ENCODE measurements at places on chromosomes 6 and 20.
A peak's percentile ranks its signal among the peaks of the same experiment; 100 is the strongest.

- no peak for DNase-seq
- H3K27ac ChIP-seq, result no peak overlapping the region
- no peaks in the 10 kb centered on the region for H3K27me3 ChIP-seq
- H3K4me1 ChIP-seq, result peaks cover 65% of the 10 kb centered on the region
- H3K36me3 ChIP-seq, result peaks cover 33% of the 10 kb centered on the region
Observed at GRCh38 chr6:36115412-36115811, 14.9 kb upstream of the MAPK13 start.

- H3K36me3 ChIP-seq, result peaks cover 17% of the 10 kb centered on the region
- DNase-seq, result no peak
- H3K4me1 ChIP-seq, result peaks cover 9% of the 10 kb centered on the region
- no peak overlapping the region for H3K27ac ChIP-seq
Observed at GRCh38 chr20:43804781-43805180, 78.0 kb upstream of the GTSF1L start.

DNA sequence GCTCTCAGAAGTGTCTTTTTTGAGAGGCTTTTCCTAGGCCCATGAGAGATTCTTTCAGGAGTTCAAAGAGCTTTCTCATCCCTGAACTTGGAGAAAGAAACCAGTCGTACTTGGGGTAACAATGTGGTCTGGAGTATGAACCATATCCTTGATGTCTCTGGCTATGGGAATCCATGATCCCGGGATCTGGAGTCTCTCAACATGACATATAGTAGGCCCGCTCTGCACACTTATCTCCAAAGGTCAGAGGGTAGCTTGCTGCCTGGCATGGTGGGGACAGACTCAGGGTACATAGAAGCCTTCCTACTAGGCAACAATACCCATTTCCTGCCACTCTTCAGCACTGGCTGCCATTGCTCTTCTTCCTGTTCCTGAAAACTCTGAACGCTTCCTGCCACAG is 42.2 kb upstream of the NFATC2 start:
- no peak overlapping the region for H3K4me3 ChIP-seq
- H3K36me3 ChIP-seq, result no peaks in the 10 kb centered on the region
- DNase-seq, result no peak
- H3K27ac ChIP-seq, result no peak overlapping the region
- H3K27me3 ChIP-seq, result peaks cover 8% of the 10 kb centered on the region

GRCh38 chr6:20955131-20955530 is 420.9 kb downstream of the CDKAL1 start:
- peaks cover 10% of the 10 kb centered on the region for H3K36me3 ChIP-seq
- no peak overlapping the region for H3K27ac ChIP-seq
- no peak overlapping the region for H3K4me3 ChIP-seq
- H3K27me3 ChIP-seq, result no peaks in the 10 kb centered on the region

GRCh38 chr20:52420805-52421204 is 229.2 kb upstream of the ZFP64 start:
- no peak overlapping the region for H3K27ac ChIP-seq
- H3K4me3 ChIP-seq, result no peak overlapping the region
- no peaks in the 10 kb centered on the region for H3K4me1 ChIP-seq
- no peak for DNase-seq
- no peaks in the 10 kb centered on the region for H3K27me3 ChIP-seq

- H3K27ac ChIP-seq, result peak overlapping the region; percentile 59
- H3K4me3 ChIP-seq, result no peak overlapping the region
- peaks cover 37% of the 10 kb centered on the region for H3K36me3 ChIP-seq
- peaks cover 33% of the 10 kb centered on the region for H3K4me1 ChIP-seq
- no peaks in the 10 kb centered on the region for H3K27me3 ChIP-seq
Observed at GRCh38 chr20:10603971-10604864, 69.6 kb downstream of the JAG1 start.

- H3K4me1 ChIP-seq, result peaks cover 12% of the 10 kb centered on the region
- DNase-seq, result no peak
- peaks cover 57% of the 10 kb centered on the region for H3K27me3 ChIP-seq
- no peaks in the 10 kb centered on the region for H3K36me3 ChIP-seq
- no peak overlapping the region for H3K4me3 ChIP-seq
- H3K27ac ChIP-seq, result no peak overlapping the region
Observed at GRCh38 chr6:138157986-138158638, 3.6 kb upstream of the ARFGEF3 start.

DNA sequence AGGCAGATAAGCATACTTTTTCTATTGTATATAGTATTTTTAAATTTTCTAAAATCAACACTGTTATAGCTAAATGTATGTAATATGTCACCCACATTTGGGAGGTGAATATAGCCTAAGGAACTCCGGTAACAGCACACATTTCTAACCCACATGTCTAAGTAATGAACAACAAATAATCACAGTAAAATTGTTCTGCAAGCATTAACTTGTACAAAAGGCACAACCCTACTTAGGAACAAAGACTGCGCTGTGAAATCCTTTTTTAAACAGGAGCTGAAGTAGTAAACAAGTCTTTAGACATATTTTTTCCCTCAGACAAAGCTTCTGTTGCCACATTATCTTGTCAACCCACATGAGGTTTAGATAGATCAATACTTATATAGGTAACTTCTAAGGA is 872.4 kb upstream of the SLC35B3 start:
- H3K36me3 ChIP-seq, result no peaks in the 10 kb centered on the region
- DNase-seq, result no peak
- no peak overlapping the region for H3K27ac ChIP-seq
- no peaks in the 10 kb centered on the region for H3K4me1 ChIP-seq

DNA sequence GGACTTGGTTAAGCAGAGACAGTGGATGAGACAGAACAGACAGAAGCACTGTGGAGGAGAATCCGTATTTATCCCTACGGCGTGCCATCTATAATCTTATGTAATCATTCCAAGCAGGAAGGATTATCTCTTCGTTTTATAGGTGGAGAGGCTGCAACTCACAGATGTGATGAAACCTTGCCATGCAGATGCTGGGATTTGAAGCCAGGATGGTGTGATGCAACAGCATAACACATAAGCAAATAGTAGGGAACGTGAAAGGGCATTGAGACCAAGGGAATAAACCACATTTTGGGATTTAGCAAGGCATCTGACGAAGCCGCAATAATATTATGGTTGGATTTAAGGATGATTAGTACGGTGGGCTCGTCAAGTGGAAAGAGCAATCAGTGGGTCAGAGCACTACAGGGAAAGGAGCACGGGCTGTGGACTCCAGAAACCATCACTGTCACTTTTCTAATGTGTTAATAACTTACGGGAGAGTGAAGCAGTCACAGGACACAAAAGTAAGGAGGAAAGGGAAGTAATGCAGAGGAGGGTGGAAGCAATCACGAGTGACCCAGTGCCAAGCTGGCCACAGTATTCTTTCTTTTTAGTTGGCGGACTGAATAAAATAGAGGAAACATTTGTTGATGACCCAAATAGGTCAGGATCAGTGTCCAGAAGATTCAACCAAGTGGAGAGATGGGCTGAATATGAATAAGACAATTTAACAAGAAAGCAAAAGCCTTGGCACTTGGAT is 119.6 kb upstream of the EDN1 start:
- no peaks in the 10 kb centered on the region for H3K36me3 ChIP-seq
- DNase-seq, result no peak
- H3K4me1 ChIP-seq, result peaks cover 3% of the 10 kb centered on the region
- no peak overlapping the region for H3K27ac ChIP-seq
- H3K4me3 ChIP-seq, result no peak overlapping the region
- H3K27me3 ChIP-seq, result peaks cover 5% of the 10 kb centered on the region

- H3K36me3 ChIP-seq, result no peaks in the 10 kb centered on the region
- DNase-seq, result no peak
- peaks cover 12% of the 10 kb centered on the region for H3K27me3 ChIP-seq
- H3K4me3 ChIP-seq, result no peak overlapping the region
- no peak overlapping the region for H3K27ac ChIP-seq
Observed at GRCh38 chr6:90714319-90714718, 127.4 kb upstream of the MAP3K7 start.

GRCh38 chr6:152218887-152219286 is 411.4 kb downstream of the ESR1 start:
- no peaks in the 10 kb centered on the region for H3K27me3 ChIP-seq
- H3K36me3 ChIP-seq, result peaks cover 62% of the 10 kb centered on the region
- no peak overlapping the region for H3K4me3 ChIP-seq
- no peaks in the 10 kb centered on the region for H3K4me1 ChIP-seq

DNA sequence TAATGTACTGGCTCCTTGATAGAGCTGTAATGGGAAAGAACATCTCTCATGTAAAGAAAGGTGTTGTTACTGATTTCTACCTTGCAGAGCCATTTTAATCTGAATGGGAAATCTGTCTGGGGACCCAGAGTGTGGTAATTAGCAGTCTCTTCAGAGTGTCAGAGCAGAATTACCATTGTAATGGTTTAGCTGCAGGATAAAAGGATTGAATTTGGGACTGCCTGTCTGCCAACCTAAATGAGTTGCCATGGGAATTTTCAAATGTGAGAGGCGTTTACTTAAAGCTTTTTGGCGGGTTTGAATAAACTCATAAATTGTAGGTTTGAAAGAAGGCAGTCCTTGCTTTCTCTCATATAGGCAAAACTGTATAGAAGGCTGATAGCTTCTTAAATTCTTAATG is 128.8 kb downstream of the QKI start:
- H3K27ac ChIP-seq, result no peak overlapping the region
- H3K36me3 ChIP-seq, result peaks cover 6% of the 10 kb centered on the region

DNA sequence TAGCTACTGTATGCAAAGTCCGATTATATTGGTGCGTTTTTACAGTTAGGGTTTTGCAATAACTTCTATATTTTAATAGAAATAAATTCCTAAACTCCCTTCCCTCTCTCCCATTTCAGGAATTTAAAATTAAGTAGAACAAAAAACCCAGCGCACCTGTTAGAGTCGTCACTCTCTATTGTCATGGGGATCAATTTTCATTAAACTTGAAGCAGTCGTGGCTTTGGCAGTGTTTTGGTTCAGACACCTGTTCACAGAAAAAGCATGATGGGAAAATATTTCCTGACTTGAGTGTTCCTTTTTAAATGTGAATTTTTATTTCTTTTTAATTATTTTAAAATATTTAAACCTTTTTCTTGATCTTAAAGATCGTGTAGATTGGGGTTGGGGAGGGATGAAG is 13.7 kb upstream of the PLCG1 start:
- no peak overlapping the region for H3K27ac ChIP-seq
- H3K27me3 ChIP-seq, result no peaks in the 10 kb centered on the region
- peaks cover 79% of the 10 kb centered on the region for H3K36me3 ChIP-seq
- H3K4me1 ChIP-seq, result peaks cover 22% of the 10 kb centered on the region

- DNase-seq, result no peak
- H3K4me3 ChIP-seq, result no peak overlapping the region
- no peaks in the 10 kb centered on the region for H3K27me3 ChIP-seq
- H3K4me1 ChIP-seq, result peaks cover 40% of the 10 kb centered on the region
- peaks cover 4% of the 10 kb centered on the region for H3K36me3 ChIP-seq
- no peak overlapping the region for H3K27ac ChIP-seq
Observed at GRCh38 chr6:2235777-2236495, 9.5 kb downstream of the GMDS start.

DNA sequence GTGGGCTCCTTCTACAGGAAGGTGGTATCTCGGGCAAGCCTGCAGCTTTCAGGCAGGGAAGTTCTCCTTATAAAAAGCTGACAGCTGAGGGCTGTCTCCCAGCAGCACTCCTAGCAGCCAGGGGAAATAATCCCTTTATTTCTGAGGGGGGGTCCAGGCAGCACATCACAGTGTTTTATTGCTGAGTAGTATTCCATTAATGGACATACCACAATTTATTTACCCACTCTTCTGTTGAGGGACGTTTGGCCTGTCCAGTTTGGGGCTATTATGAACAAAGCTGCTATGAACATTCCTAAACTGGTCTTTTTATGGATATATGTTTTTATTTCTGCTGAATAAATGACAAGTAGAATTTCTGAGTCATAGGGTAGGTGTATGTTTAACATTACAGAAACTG is 20.0 kb upstream of the PHACTR2 start:
- H3K4me1 ChIP-seq, result no peaks in the 10 kb centered on the region
- H3K27ac ChIP-seq, result no peak overlapping the region
- no peak for DNase-seq
- H3K4me3 ChIP-seq, result no peak overlapping the region
- no peaks in the 10 kb centered on the region for H3K27me3 ChIP-seq
- H3K36me3 ChIP-seq, result peaks cover 17% of the 10 kb centered on the region

- H3K27me3 ChIP-seq, result peaks cover 16% of the 10 kb centered on the region
- H3K4me3 ChIP-seq, result no peak overlapping the region
- peaks cover 7% of the 10 kb centered on the region for H3K4me1 ChIP-seq
- no peak for DNase-seq
Observed at GRCh38 chr6:89244241-89244985, 27.3 kb upstream of the GABRR1 start.

DNA sequence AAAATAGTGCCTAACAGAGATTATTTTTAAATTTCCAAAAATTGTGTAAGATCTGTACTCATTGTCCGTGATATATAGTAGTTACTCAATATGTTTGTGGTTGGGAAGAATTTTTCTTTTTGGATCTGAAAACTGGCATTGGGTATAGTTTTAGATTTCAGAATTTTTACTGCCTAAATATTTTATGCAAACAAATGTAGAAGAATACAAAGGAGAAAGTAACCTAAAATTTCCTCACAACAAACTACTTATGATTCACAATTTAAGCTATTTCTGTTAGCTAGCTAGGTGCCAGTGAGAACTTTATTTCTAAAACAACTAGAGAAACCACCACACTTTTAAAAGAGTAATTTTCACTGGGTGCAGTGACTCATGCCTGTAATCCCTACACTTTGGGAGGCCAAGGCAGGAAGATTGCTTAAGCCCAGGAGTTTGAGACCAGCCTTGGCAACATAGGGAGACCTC is 38.8 kb downstream of the SESN1 start:
- no peak overlapping the region for H3K4me3 ChIP-seq
- H3K4me1 ChIP-seq, result peaks cover 20% of the 10 kb centered on the region
- peaks cover 9% of the 10 kb centered on the region for H3K27me3 ChIP-seq
- H3K36me3 ChIP-seq, result no peaks in the 10 kb centered on the region

DNA sequence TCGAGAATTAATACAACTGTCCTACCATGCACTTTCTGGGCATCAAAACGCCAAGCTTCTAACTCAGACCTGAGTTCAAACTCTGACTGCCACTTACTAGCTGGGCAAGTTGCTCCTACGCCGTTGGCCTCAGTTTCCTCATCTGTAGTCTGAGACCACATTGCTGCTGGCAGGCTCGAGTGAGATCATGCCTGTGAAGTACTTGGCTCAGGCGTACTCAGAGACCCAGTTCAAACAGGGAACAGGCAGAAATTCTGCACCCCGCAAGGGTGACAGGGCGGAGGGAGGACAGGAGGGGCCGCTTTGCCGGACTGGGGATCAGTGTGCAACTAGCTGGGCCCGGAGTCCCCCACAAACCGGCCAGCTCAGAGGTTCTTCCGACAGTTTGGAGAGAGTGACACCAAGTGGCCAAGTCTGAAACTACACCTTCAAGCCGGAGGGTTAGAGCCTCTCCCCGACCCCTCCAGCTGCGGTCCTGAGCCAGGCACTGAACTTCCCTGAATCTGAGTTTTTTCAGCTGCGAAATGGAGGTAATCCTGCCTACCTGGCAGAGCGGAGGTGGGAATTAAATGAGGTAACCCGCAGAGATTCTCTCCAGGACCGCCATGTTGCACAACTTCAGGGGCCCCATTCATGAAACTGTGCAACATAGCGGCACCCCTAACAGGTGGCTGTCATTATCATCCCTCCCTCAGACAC is 46.0 kb upstream of the PTPN1 start:
- no peaks in the 10 kb centered on the region for H3K36me3 ChIP-seq
- H3K4me3 ChIP-seq, result no peak overlapping the region
- H3K27ac ChIP-seq, result no peak overlapping the region
- DNase-seq, result peak; percentile 52
